ENCODE measurements at places on chromosomes 7 and 10.

GRCh38 chr10:9301554-9301953 lies 1247.1 kb downstream of the GATA3 start:
- DNase-seq: no peak

DNA sequence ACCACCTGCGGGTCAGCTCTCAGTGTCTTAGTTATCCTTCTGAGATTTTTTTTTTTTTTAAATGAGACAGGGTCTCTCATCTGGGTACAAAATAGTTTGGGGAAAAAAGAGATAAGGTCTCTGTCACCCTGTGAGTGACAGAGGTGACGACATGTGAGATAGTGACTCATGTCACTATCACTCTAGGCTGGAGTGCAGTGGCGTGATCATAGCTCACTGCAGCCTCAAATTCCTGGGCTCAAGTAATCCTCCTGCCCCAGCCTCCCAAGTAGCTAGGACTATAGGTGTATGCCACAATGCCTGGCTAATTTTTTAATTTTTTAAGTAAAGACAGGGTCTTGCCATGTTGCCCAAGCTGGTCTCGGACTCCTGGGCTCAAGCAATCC lies 10.4 kb downstream of the BLVRA start:
- no peak for DNase-seq

DNA sequence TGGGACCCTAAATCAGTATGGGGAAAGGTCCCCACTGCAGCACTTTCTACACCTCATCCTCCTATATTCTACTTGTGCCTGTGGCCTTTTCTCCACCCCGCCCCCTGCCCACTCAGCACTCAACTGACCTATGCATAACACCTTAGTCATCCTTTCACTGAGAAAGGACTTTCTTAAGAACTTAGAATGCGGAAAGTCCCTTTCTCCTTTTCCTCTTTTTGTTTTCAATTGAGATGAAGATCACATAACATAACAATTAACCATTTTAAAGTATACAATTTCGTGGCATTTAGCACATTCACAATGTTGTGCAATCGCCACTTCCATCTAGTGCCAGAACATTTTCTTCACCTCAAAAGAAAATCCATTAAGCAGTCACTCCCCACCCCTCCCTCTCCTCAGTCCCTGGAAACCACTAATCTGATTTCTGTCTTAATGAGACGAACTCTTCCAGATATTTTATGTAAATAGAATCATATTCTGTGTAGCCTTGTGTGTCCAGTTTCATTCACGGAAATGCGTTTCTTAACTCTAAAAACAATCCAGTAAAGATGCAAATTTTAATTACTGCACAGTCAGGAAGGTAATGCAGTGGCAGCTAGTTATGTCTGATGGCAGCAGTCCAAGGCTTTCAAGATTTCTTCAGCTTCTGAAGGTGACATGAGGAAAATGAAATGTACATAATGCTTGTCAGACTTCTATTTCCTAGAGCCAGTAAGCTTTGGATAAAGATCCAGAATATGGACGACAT lies 41.7 kb downstream of the FAS start:
- no peak for DNase-seq

DNA sequence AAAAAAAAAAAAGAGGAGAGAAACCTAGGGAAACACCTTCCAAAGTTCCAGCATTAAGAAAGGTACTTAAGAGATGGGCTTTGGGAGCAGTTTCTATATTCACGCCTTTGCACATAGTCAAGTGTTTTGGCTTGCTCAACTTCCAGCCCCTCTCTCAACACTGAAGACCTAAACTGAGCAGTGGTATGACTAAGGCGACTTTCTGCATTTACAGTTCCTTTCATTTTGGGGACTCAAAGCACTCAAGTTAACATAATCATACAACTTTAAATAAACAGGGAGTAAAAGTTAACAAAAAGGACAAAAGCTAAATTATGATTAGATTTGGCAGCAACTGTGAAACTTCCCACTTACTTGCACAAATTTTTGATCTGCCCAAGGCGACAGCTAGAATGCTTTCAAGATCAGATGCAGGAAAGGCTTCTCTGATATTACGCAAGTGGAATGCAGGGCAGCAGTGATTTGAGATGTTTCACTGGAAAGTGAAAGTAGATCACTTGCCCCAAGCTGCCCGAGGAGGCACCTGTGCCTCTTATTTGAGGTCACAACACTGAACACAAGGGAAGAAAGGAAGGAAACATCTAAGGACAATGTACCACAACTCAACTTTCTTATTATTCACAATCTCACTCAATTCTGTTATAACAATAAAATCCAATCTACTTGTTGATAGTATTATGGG lies 199.5 kb downstream of the SKAP2 start:
- no peak for DNase-seq

DNA sequence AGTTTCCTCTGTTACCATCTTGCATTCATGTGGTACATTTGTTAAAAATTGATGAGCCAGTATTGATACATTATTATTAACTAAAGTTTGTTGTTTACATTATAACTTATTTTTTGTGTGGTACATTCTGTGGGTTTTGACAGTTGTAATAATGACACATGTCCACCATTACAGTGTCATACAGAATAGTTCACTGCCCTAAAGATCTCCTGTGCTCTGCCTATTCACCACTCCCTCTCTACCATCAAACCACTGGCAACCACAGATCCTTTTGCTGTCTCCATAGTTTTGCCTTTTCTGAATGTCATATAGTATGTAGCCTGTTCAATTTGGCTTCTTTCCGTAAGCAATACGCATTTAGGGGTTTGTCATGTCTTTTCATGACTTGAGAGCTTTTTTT lies 156.9 kb downstream of the PHF14 start:
- no peak for DNase-seq

GRCh38 chr7:121182902-121183301 lies 145.9 kb upstream of the WNT16 start:
- DNase-seq: no peak

GRCh38 chr7:29987811-29988317 lies 1.7 kb downstream of the SCRN1 start:
- DNase-seq: peak; percentile 73

DNA sequence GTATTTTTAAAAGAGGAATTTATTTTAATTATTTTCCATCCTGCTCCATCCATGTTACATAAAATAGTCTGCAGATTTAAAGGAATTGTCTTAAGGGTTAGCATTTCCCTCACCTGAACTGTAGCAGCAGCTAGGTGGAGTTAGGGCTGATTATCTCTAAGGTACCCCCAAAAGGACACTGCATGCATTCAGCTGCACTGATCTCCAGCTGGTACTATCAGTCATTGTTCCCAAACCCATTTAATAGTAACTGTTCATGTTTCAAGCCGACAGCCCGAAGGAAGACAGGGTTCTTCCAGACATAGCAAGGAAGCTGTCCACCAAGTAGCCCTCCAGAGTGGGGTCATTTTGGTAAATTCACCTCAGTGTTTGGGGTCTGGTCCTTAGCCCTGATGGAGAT lies 48.7 kb downstream of the FAM171A1 start:
- DNase-seq: no peak

- no peak for DNase-seq
Measured at GRCh38 chr10:116737627-116738327, 4.6 kb downstream of the HSPA12A start.

DNA sequence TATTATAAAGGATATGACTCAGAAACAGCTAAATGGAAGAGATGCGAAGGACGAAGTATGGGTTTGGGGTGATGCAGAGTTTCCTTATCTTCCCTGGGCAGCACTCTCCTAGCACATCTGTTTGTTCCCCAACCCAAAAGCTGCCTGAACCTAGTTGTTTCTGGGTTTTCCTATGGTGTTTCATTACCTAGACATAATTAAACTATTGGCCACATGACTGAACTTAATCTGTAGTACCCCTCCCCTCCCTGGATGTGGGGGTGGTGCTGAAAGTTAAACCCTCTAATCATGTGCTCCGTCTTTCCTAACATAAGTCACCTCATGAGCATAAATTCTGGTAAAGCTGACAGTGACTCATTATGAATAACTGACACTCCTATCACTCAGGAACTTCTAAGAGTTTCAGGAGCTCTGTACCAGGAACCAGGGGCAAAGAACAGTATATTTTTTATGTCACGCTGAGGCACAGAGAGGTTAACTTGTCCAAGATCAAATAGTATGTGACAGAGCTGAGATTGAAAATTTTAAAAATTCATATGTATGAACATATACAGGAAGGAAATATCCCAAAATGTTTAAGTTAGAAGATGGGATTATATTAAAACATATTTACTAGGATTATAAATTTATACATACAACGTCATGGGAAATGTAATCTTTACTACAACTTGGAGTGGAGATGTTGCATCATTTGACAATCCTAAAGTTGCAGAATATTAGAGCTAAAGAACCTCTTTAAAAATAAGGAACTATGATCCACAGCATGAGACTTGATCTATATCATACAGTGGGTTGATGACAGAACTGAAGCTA lies 4.8 kb downstream of the STRIP2 start:
- no peak for DNase-seq

DNA sequence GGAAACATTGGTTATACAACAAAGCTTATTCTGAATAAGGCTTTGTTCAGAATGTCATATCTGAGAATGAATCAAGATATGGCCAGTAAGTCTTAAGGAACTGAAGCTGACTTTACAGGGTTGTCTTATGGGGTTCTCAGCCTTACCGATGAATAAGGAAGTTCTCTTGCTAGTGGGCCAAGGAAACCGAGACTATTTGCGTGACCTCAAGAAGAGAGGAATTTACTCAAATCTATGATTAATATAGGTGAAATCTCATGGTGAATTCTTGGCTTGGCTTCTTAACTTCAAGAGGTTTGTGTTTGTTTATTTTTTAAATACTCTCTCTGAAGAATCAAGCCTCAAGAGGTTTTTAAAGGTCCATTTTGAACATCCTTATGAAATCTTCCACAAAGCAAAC lies 4.7 kb upstream of the MRLN start:
- DNase-seq: no peak

DNA sequence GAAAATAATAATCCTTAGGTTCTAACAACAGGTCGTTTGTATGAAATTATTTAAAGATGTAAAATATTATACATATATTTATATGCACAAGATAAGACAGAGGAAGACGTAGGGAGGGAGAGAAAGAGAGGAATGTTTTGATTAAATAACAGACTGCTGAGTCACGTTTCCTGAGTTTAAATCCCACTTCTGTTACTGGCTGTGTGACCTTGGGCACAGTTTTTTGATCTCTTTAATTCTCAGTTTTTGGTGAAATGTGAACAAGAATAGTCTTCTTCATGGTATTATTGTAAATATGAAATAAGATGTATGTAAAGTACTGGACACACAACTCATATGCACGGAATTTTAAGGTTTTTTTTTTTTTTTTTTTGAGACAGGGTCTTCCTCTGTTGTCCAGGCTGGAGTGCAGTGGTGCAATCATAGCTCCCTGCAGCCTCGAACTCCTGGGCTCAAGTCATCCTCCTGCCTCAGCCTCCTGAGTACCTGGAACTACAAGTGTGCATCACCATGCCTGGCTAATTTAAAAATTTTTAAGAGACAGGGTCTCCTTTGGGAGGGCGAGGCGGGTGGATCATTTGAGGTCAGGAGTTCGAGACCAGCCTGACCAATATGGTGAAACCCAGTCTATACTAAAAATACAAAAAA lies 42.6 kb downstream of the BAMBI start:
- DNase-seq: no peak

DNA sequence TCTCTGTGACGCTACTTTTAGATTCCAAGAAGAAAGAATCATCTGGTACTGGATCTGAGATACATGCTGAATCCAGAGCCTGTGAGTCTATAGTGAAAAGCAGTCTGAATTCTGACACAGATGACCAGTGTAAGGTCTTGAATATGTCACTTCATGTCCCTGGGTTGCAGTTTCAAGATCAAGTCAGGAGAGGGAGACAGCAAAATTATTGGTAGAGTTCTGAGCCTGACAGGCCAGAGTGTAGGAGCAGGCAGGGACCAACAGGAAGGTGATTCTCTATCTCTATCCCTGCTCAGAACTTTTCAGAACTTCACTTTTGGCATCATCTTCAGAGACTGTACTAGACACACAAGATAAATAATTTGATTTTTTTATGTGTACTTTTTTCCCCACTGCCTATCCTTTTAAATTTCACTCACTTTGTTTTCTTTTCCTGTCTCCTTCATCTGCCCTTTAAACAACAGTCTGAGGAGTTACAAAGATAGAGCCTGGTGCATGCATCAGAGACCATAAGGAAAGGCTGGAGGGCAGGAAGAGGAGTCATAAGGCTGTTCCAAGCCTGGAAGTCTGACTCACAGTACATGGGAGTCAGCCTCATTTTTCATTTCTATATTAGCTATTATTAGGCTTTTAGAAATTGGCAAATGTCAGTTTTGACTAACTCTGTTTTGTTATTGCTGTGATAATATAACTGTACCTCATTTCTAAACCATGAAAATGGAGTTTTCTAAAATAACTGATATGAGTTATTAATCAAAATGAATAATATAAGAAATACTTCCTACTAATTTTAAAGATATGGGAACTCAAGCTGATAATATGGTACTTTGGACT lies 120.2 kb upstream of the TMEM229A start:
- peak; percentile 28 for DNase-seq

GRCh38 chr7:134440067-134440466 lies 18.8 kb downstream of the AKR1B1 start:
- no peak for DNase-seq

- DNase-seq: no peak
Measured at GRCh38 chr10:122702275-122702674, 2.6 kb upstream of the C10orf120 start.

DNA sequence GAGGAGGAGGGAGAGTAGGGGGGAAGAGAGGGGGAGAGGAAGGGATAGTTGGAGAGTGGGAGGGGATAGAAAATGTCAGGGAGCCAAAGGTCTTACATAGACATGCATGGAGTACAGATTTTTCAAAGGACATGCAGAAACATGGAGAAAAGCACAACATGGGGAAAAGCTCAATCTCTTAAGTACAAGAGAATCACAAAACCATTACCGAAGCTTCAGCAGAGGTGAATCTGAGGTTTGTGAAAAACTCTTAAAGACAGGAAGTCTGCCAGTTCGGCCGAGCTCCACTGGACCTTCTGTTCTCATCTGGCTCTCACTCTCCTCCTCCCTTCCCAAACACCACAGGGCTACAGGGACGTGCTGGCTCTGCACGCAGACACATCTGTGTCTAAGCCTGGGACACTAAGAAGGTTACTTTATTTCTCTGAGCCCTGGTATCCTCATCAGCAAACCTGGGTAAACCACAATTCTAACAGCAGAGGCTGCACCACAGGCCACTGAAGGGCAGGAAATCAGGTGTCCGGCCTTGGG lies 133.9 kb downstream of the COBL start:
- no peak for DNase-seq

- DNase-seq: no peak
Measured at GRCh38 chr7:101818287-101819071, 1.1 kb downstream of the CUX1 start.

DNA sequence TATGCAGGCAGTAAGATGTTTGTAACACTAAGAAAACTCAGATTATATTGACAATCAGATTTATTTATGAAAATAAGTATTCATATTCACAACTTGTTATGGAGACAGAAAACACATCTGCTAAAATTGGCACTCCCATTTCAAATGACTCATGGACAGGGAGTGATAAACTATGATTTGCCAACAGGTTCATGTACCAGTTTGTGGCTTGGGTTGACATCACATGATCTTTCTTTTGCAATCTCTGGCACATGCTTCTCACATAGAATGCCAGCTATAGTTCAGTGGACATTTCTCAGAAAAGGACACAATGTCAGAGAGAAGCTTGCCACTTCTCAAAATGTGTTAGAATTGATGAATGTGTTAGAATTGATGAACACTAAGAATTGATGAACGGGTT lies 663.2 kb upstream of the ANKRD30A start:
- DNase-seq: peak; percentile 31

- DNase-seq: no peak
Measured at GRCh38 chr10:124240839-124241291, 147.5 kb upstream of the CHST15 start.

Data from NCI-H446 (cell line).